ENCODE measurements at places on chromosomes 4 and X.

DNA sequence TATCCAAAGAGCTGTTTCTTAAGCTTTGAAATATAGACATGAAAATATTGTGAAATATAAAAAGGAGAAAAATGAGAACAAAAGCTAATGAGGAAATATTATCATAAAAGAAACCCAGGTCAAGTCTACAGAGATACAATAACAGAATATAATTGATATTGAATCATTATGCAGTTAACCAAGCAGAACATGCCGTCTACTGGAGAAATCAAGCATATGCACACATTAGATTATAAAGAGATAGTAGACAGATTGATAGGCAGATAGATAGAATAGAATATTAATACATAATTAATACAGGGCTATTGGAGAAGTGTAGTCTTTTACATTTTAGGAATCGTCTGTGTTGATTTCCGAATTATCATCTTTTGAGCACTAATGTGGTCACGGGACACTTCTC is 208.5 kb downstream of the EPHA5 start:
- no peak for DNase-seq

- no peak for DNase-seq
Observed at GRCh38 chrX:154131955-154132354, 12.1 kb upstream of the OPN1LW start.

DNA sequence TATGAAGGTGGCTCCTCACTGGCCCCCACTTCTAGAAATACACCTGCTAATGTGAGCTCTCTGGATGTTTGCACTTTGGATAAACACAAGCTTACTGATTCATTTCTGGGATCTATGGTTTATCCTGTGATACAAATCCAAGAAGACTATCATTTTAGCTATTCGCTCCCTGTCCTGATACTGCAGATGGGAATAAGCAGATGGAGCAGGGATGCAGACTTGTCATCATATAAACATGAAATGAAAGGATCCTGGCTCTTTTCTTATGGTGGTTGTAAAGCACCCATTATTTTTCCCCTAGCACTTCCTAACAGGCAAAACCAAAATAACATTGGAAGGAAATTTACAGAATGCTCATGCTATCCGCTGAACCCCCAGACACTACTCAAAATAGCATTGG is 162.9 kb upstream of the NOCT start:
- DNase-seq: no peak

DNA sequence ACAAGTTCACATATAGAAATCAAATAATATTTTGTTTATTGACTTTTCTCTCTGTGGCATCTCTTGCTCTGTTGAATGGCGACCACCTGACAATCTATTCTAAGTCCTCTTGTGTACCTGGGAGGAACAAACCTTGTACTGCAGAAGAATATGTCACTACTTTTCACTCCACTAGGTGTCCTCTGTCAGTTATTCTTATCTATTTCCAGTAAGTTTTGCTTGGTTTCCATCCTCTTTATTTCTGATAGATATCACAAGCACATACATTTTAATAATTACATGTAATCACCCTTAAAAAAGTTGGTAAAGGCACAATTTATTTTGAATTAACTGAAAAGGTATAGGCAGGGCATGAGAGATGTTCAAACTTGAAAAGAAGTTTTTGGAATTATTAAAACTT is 238.4 kb downstream of the SNCA start:
- no peak for DNase-seq

DNA sequence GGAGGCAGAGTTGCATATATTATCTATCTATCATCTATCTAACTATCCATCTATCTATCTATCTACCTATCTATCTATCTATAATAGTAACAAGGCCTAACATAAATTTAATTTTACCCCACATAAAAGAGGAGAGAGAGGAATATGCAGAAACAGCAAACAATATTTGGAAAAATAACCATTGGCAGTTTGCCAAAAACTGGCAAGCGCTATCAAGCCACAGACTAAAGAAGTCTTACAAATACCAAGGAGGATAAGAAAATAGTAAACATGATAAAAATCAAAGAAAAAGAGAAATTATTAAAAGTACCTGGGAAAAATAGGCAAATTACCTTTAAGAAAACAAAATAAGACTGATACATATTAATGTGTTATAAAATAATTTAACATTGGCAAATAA is 230.8 kb downstream of the CPXCR1 start:
- no peak for DNase-seq

DNA sequence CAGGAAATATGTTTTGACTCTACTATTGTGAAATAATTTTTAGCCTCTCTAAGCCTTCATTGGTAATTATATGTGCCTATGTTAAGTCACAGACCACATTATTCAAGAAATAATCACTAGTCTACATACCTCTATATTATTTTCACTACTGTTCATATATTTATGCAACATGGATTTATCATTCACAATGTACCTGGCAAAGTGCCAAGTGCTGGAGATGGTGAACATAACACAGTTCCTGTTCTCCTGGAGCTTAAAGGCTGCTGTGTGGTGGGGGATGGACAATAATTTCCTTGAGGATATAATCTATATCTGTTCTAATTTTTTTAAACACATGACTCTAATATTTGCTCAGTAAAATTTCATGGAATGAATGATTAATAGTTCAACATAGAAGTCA is 527.7 kb upstream of the CXorf51A start:
- no peak for DNase-seq

DNA sequence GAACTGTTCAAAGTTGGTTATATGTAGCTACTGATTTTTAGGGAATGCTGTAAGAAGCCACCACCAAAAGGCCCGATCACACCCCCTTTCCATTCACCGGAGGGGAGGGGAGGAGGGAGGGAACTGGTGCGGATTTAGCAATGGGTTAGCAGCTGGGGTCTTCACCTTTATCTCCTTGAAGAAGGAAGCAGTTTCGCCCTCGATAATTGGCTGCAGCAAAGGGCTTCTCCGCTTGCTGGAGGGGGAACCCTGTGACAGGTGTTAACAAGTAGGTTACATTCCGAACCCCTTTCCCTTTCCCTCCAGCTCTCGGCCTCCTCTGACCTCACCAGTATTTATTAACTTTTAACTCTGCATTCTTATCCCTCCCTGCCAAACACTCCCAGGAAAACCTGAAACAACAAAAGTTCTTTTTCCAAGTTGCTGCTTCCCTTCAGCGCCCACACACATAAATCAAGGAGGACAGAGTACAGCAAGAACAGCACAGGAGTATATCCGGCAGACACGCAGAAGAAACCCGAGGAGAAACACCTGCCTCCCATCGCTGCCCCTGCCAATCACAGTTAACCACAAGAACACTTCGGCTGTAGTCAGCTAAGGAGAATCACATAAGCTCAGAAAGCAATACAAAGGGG is 39.8 kb upstream of the NAP1L5 start:
- DNase-seq: no peak

- no peak for DNase-seq
Observed at GRCh38 chr4:21554500-21554899, 394.1 kb downstream of the KCNIP4 start.

All from fibroblast of skin of abdomen (primary cell).